ENCODE measurements at places on chromosomes 11 and 22. TPM values are rescaled to one million over a fixed set of nuclear protein-coding genes. Genes with fewer than 3 reads are reported as not detected.

DNA sequence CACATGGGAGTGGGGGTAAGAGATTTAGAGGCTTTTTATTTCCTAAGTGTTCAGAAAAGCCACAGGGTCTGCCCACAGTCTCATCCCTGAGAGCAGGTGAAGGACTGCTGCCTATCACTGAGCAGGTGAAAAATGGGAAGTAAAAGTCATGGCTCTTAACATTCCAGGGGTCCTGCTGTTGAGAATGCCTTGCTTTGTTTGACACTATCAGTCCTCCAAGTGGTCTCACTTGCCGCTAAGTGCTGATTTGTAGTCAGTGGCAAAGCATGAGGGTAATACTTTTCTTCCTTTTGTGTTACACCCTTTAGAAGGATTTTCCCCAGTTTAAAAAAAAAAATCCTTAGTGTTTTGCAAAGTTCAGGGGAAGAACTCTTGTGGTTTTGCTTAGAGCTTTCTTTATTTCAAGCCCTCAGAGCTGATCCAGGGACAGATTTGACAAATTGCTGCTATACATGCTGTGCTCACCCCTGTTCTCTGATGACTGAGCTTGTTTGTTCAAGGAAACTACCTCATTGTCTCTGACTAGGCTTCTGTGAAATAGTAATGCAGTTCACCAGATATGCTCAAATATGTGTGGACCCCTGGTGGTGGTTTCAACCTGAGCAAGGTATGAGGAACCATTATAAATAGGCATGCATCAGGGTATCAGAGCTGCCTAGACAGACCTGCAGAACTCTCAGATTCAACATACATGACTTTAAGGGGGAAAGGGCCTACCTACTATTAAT is 141.0 kb downstream of the ARHGAP42 start:
- no peak for DNase-seq

GRCh38 chr11:62925745-62926679 is 4.8 kb upstream of the CHRM1 start:
- no peak for DNase-seq

GRCh38 chr11:63745304-63746170 is 23.0 kb downstream of the ZFTA start:
- no peak for DNase-seq

- no peak for DNase-seq
Observed at GRCh38 chr11:124674168-124674517, 439 bp downstream of the SPA17 start.

DNA sequence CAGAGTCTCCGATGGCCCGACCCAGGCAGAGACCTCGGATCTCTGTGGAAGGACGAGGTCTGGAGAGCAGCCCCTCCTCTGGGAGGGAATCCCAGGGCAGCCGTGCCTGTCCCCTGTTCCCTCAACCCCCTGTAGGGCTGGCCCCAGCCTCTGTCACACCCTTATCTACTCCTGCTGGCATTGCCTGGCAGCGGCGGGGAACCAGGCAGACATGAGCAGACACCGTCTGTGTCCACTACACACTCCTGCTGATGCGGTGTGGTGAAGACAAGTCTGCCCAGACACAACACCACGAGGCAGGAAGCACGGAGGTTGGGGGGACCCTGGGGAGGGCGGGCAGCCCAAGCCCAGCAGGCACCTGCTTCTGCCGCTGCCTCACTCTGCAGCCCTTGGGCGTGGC is 52.5 kb upstream of the A4GALT start:
- no peak for DNase-seq

DNA sequence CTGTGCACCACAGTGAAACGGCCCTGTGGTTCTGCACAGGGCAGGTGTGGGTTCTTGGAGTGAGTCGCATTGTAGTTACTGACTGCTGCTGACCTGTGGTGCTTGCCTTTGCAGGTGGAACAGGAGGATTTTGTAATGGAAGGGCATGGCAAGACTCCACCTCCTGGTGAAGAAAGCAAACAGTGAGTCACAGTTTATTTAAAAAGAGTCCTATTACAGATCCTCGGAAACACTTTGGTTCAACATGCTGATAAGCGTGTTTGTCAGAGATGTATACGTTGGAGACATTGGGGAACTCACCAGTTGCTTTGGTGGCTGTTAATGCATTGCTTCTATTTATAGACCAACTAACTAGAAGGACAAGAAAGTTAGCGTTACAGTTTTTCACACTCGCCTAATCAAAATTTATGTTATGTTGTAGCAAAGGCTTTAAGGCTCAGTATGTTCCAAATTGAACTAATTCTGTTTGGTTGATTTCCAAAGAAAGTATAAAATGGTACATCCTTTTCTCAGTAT is 21.7 kb upstream of the TNRC6B start:
- DNase-seq: peak; percentile 48

- no peak for DNase-seq
Observed at GRCh38 chr11:83284501-83285150, 1.5 kb downstream of the CCDC90B start.

DNA sequence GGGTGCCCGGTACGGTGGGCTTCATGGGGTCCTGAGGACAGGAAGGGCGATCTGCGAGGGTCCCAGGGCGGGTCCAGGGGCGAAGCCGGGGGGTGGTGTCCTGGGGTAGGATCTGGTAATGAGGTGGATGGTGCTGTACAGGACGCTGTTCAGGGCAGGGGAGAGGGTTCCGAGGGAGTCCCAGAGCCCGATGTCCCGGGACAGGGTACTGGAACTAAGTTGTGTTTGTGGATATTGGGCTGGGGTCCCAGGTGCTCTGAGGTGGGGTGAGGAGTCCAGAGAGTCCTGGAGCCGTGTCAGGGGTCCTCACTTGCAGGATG is 426 bp downstream of the LZTR1 start:
- no peak for DNase-seq

GRCh38 chr11:44327730-44328129 is 17.8 kb upstream of the ALX4 start:
- no peak for DNase-seq

DNA sequence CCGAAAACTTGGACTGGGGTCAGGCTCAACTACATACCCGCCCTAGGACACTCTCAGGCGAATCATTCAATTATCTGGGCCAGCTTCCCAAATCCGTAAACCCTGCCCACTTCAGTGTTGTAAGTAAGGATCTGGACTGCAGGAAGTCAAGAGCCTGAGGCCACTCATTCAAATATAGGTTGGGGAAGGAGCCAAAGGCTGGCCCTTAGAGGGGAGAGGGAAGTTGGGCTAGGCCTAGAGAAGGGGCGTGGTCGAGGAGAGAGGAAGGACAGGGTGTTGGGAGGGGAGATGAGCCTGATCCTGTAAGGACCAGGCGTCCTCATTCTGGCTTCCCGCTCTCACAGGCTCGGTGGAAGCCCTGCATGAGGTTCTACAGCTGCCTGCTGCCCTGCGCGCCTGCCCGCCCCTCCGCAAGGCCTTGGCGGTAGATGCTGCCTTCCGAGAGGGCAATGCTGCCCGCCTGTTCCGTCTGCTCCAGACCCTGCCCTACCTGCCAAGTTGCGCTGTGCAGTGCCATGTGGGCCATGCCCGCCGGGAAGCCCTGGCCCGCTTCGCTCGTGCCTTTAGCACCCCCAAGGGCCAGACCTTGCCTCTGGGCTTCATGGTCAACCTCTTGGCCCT is 3.0 kb downstream of the SAC3D1 start:
- no peak for DNase-seq

DNA sequence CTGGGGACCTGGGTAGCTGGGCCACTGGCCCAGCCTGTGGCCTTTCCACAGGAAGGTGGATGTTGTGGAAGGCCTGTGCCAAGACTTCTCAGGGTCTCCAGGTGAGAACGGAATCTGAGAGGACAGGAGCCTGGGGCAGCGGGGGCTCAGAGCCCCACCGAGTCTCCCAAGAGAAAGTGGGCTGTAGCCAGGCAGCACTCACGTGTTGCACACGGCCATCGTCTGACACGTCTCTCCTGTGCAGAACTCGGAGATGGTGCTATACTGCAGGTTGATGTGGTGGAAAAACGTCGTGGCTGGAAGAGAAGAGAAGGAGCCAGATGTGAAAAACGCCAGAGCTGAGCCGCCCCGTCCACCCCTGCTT is 6.4 kb downstream of the MOB2 start:
- DNase-seq: no peak

GRCh38 chr22:39363751-39364515 is 14.1 kb downstream of the SYNGR1 start:
- DNase-seq: no peak

- DNase-seq: no peak
Observed at GRCh38 chr22:29642694-29643093, 39.3 kb downstream of the NF2 start.

GRCh38 chr11:1307163-1307870 is 2.1 kb downstream of the TOLLIP start:
- peak; percentile 88 for DNase-seq

GRCh38 chr22:29031227-29032011 is 30.2 kb downstream of the C22orf31 start:
- DNase-seq: peak; percentile 64

DNA sequence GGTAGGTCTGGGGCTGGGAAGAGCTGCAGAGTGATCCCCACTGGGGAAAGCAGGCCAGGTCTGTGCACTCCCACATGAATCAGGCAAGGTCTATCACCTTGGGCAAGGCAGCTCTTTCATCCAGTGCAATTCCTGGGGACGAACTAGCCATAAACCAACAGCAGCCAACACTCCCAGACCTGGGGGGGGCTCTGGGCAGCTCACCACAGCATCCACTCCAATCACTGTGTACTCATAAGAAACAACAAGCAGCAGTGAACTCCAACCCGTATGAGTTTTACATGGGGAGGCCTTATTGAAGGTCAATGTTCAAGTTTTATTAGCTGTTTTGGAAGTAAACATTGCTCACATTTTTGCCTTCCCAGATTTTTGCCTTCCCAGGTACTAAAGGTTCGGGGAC is 157.4 kb upstream of the NAV2 start:
- DNase-seq: no peak

- no peak for DNase-seq
Observed at GRCh38 chr11:112858289-112859023, 102.8 kb upstream of the NCAM1 start.

DNA sequence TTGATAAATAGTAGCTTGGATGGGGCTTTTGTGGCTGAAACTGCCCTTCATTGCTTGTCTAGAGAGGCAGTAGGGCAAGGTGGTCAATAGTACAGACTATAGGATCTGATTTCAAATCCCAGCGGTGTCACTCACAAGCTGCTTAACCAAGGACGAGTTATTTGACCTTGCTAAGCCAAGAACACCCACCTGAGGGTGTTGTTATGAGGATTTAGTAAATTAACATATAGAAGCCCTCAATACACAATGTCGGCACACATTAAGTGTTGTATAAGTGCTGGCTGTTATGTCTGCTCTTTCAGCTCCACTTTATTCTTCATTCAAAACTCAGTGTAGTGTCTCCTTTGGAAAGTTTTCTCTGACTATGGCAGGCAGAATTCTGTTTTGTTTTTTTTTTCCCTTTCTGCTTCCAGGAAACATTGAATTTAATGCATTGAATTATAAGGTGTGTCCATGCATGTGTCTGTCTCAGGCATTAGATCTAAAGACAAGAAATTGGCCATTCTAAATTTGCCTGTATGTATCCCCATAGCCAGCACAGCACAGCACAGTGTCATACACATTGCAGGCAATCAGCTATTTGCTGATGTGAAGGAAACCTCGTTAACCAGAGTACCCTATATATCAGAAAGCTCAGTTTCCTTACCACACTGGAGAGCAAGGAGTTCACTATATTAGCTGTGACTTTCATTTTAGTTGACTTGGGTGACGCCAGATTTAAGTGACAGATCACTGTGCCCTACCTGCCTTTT is 212.1 kb downstream of the NELL1 start:
- no peak for DNase-seq

DNA sequence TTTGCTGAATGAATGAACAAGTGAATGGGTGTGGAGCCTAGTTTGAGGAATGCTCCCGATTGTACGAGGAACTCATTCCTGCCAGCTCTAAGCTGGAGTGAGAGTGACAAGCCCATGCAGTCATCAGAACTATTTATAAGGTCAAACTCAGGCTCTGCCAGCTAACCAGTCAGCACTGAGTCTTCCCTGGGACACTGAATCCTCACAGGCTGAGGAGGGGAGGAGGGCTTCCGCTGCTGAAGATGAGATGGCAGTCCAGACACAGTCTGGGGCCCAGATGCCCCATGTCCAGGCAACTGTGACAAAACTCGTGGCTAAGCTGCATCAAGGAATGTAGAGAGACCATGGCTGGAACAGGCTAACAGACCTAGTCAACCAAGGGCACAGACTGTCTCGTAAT is 4.0 kb downstream of the LRP4 start:
- no peak for DNase-seq

Gene OR51E2
- 7.4 TPM for total RNA-seq

Gene VSIG10L2
- 0.75 TPM for total RNA-seq

Gene EIF1AD
- 28.7 TPM for total RNA-seq

Gene CD3G
- 2.1 TPM for total RNA-seq

Gene TMEM45B
- 94.3 TPM for total RNA-seq

Gene PDE3B
- total RNA-seq: 35.9 TPM

Gene ASCC2
- total RNA-seq: 147 TPM

Gene SCGB1C1
- total RNA-seq: not detected

Gene SHANK2
- total RNA-seq: 77.1 TPM

Gene CD3E
- total RNA-seq: 8.0 TPM

Gene OR5J2
- total RNA-seq: not detected

Gene EIF3F
- total RNA-seq: 247 TPM
